ENCODE measurements at places on chromosomes 1 and 21. TPM values are rescaled to one million over a fixed set of nuclear protein-coding genes. Genes with fewer than 3 reads are reported as not detected.
A peak's percentile ranks its signal among the peaks of the same experiment; 100 is the strongest.

DNA sequence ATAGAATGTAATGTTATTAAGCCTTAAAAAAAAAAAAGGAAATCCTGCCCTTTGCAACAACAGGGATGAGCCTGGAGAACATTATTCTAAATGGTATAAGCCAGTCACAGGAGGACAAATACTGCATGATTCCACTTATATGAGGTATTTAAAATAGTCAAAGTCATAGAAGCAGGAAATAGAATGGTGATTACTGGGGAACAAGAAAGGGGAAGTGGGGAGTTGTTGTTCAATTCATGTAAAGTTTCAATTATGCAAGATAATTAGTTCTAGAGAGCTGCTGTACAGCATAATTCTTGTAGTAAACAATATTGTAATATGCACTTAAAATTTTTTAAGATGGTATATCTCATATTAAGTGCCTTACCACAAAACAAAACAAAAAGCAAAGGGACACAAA lies 13.2 kb downstream of the FCER1A start:
- H3K4me3 ChIP-seq = no peak overlapping the region
- H3K4me1 ChIP-seq = peaks cover 30% of the 10 kb centered on the region

DNA sequence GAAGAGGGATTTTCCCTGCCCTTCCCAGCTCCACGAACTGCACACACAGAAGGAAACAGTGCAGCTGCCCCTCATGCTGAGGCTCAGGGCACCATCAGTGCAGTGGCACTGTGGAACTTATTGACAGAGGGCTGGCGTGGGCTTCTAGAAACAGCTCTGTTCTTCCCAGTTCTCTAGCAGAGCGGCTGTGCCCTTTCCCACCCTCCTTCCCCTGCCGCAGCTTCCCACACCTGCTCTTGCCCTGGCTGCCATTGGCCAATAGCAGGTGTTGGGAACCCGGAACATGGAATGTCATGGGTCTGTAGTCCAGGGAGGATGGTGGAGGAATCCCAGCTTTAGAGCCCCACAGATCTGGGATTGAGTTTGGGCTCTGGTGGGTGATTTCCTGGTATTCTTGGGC lies 343.8 kb downstream of the RPS6KC1 start:
- peaks cover 5% of the 10 kb centered on the region for H3K27me3 ChIP-seq
- H3K36me3 ChIP-seq = no peaks in the 10 kb centered on the region
- DNase-seq = no peak

DNA sequence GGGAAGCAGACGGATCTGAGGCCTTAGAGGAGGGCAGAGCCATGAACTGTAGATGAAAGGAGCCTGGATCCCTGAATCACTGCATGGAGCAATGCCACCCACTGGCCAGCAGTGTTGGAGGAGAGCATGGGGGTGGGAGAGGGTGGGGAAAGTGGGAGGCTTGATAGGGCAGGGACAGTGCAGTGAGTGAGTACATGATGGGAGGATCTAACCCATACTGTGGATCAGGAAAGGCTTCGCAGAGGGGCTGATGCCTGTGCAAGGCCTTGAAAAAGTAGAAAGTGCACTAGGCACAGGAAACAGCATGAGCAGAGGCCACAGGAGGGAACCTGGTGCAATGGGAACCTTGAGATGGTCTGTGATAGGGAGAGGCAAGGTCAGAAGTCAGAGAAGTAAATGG lies 391.9 kb downstream of the PTPRU start:
- no peak overlapping the region for H3K4me3 ChIP-seq
- no peak overlapping the region for H3K27ac ChIP-seq
- peaks cover 8% of the 10 kb centered on the region for H3K4me1 ChIP-seq

DNA sequence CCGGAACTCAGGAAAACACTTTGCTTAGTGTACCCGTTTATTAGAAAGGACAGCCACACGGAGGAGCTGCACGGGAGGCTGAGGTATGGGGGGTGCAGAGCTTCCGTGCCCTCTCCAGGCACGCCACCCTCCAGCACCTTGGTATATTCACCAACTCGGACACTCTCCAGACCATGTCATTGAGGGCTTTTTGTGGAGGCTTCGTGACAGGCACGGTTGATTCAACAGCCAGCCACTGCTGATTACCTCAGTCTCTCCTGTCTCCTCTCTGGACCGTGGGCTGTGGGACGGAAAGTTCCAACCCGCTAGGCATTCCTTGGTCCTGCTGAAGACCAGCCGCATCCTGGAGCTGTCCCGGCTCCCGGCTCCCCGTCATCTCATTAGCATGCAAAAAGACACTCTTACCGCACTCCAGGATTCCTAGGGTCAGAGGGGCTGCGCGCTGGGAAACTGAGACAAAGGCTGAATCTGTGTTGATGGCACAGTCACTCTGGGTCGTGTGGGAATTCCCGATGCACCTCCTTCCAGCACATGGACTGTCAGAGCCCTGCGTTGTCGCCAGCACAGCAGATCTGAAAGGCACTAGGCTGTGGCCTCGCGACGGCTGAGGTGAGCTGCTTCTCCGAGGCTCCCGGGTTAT lies 65.6 kb downstream of the PRKCZ start:
- no peaks in the 10 kb centered on the region for H3K36me3 ChIP-seq
- DNase-seq = no peak
- H3K27me3 ChIP-seq = peaks cover 36% of the 10 kb centered on the region
- H3K27ac ChIP-seq = no peak overlapping the region
- H3K4me3 ChIP-seq = no peak overlapping the region

GRCh38 chr1:35603941-35604340 lies 30.8 kb downstream of the TFAP2E start:
- H3K4me1 ChIP-seq = peaks cover 50% of the 10 kb centered on the region
- peak overlapping the region; percentile 39 for H3K27ac ChIP-seq
- H3K27me3 ChIP-seq = no peaks in the 10 kb centered on the region

ACKR1 gene
- not detected for total RNA-seq

TNFAIP8L2 gene
- total RNA-seq = not detected
